ENCODE measurements at places on chromosomes 13 and 19.

DNA sequence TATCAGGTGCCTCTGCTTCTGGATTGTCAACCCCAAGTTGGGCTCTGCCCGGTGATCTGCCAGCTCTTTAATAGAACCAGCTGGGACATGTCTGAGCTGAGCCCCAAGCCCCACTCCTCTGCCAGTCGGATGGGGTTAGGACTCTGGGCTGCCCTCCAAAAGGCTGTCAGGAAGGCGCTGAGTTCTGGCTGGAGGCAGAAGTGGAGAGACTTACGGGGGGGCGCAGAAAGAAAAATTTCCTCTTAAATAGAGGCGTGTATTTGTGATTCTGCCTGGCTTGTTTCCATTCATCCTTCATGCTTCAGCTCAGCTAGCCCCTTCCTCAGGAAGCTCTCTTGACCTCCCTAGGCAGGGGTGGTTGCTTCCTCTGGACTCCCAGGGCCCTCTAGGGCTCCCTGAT is 985 bp upstream of the KCNK6 start:
- no peak for DNase-seq

GRCh38 chr19:1340681-1341469 is 42.8 kb upstream of the NDUFS7 start:
- DNase-seq: no peak

- DNase-seq: no peak
These were observed 1.2 kb downstream of the LONP1 start for GRCh38 chr19:5718579-5719273.

GRCh38 chr13:50128428-50128931 is 113.2 kb downstream of the KCNRG start:
- DNase-seq: no peak

DNA sequence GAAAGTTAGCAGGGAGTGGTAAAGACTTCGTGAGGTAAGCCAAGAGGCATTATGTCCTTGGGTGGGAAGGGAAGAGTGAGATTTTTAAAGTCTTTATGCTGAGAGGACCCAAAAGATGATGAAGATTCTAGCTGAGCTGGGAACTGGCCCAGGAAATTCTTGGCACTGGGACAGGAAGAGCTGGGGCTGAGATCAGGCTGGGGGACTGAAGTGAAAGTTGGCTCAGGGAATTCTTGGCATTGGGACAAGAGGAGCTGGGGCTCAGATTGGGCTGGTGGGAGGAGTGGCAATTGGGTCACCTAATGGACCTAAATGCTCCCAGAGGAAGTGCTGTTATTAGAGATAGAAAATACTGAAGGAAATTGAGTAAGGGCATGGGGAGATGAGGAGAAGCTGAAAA is 8.8 kb downstream of the SCEL start:
- DNase-seq: no peak

DNA sequence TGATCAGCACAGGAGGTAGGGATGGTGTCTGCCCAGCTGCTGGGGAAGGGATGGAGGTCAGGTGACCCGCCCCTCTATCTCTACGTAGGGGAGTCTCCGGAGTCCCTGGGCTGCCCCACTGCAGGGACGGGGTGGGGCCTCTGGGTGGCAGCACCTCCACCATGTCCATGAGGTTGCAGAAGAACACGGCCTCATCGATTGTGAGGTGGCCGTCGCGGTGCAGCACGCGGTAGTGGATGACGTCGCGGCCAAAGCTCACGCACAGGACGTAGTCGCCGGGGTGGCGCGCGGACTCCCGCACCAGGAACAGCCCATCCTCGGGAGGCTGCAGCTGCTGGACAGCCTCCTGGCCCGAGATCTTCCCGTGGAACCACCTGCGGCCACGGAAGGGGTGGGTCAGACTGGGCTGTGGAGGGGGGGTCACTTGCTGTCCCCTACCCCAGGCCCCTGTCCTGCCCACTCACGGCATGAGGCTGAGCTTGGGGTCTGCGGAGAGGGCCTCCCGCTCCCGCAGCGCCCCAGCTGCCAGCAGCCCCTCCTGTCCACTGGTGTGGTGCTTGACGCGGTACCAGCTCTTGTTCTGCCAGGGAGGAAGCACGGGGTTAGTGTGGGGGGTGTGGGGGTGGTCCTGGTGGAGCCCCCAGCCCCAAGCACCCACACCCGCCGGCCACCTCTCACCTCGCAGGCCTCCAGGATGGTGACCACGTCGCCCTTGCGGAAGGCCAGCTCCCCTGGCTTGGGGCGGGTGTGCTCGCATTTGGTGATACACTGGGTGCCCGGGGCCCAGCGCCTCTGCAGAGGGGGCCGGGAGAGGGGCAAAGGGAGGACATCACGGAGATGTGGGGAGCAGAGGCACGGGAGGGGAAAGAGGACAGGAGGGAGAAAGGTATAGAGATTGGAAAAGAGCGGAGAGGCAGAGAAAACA is 2.3 kb downstream of the MATK start:
- no peak for DNase-seq

GRCh38 chr13:98664510-98664909 is 87.6 kb upstream of the STK24 start:
- no peak for DNase-seq

GRCh38 chr19:401866-402511 is 7.0 kb downstream of the C2CD4C start:
- no peak for DNase-seq

DNA sequence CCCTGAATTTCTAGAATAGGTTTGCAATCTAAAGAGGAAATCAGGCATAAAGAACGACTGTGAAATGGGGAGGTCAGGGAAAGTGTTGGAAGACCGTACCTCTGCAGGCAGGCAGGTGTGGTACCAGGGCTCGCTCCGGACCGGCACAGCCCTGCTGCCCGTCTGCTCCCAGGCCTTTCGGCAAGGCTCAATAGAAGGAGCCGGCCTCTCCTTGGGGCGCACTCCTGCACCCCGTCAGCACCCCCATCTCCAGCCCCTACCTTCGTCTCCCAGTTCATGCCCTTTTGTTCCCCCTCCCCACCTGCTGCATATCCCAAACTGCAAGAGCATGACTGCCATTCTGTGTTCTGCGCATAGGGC is 139.8 kb upstream of the SOX1 start:
- no peak for DNase-seq

DNA sequence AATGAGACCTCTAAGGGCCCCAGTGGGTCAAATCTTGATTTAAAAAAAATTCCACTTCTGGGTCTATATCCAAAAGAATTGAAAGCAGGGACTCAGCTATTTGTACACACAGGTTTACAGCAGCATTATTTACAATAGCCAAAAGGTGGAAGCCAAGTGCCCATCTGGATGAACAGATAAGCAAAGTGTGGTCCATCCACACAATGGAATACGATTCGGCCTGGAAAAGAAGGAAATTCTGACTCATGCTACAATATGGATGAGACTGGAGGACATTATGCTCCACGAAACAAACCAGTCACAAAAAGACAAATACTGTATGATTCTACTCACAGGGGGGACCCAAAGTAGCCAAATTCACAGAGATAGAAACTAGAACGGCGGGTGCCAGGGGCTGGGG is 76.7 kb downstream of the CACNA1A start:
- no peak for DNase-seq

DNA sequence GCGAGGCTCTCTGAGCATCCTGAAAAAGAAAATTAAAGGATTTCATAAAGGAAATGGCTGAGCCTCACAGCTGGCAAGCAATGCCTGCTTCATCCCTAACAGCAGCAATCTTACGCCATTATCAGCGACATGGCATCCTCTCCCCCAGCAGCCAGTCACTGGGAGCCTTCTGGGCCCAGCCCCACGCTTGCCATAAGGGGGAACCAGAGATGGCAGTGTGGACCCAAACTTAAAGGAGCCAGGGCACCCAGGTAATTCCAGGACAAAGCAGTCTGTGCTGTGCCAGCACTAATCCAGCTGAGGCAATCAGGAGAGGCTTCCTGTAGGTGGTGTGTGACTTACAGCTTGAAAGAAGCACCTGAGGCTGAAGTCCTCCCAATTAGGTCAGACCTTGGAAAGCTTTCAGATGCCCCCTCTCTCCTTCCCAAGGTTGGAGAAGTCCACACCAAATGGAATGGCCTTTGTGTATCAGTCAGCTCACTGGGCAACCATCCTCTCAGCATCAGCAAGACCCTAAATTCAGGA is 10.3 kb downstream of the VSTM2B start:
- no peak for DNase-seq

DNA sequence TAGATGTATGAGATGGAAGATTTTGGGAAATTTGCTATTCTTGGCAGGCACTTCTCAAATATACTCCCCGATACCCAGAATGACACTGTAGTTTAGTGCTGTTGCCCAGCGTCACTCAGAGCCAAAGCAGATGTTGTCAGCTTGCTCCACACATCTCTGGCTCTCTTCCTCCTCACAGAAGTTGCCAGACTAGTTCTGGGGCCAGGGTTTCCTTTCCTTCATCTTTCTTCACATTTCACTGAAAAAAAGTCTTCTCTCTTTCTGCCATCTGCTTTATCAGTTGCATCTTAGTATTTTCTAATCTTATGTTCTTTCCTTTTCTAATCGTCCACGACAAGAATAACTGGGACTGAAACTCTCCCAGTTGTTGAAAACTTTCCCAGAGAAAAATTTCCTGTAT is 251.4 kb downstream of the RGCC start:
- no peak for DNase-seq

- DNase-seq: peak; percentile 56
These were observed 12.7 kb downstream of the NPAS1 start for GRCh38 chr19:47032171-47032811.

GRCh38 chr13:70534466-70534865 is 426.2 kb upstream of the KLHL1 start:
- no peak for DNase-seq

GRCh38 chr19:4081441-4082129 is 14.9 kb upstream of the ZBTB7A start:
- no peak for DNase-seq

DNA sequence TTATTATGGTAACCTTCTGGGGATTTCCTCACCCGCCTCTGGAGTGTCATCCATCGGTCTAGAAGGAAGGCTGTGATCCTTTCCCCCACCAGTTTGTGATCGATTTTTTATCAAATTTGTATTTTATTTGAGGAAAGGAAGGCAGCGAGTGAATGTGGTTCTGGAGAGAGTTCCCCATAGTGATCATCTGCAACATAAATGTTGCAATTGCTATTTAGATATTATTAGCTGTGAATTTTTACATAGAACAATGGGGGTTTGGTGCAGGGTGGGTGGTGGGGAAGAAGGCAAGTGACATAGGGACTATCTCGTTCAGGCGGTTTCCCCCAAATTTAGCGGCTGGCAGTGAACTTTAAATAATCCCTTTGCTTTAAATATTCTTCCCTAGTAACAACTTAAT is 1.2 kb downstream of the CDK8 start:
- DNase-seq: no peak

GRCh38 chr13:41614671-41615527 is 157.5 kb downstream of the RGCC start:
- DNase-seq: no peak

GRCh38 chr13:73832128-73832588 is 302.0 kb downstream of the KLF12 start:
- no peak for DNase-seq

GRCh38 chr19:13078897-13079541 is 23.6 kb downstream of the LYL1 start:
- no peak for DNase-seq

DNA sequence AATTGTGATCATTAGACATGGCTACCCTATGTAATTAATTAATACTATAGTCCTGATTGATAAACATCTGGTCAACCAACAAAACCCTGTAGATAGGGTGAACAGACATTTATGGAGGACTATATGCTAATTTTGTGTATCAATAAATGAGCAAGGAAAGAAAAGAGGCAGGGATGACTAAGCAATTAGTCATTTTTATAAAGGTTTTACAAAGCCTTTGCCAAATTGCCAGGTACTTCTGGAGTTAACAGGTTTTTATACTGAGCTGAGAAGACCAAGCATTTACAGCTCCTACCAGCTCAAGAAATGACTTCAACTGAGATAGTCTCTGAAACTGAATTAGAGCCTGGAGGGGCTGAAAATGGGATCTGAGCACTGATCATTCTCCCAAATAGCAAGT is 186.8 kb upstream of the PRR20A start:
- DNase-seq: no peak

DNA sequence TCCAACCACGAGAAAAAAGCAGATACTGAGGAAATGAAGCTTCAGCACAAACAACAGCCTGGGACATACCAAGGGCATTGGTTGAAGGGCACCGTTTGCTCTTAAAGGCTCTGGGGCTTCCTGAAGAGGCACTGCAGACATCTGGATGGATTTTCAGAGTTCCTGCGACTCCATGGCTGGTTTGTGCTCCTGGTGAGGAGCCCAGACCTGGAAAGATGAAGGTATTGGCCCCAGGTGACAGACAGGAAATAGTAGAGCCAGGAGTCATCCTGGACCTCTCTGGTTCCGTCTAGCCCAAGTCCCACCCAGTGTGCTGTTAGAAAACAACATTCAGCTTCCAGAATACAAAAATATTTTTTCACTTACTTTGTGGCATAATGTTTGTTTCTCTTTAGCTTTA is 6.3 kb downstream of the IL17D start:
- DNase-seq: no peak

- no peak for DNase-seq
These were observed 13.2 kb upstream of the EIF3G start for GRCh38 chr19:10132905-10133304.

- DNase-seq: no peak
These were observed 121.2 kb downstream of the ZNF737 start for GRCh38 chr19:20444202-20444885.

GRCh38 chr19:6952956-6953355 is 65.6 kb downstream of the ADGRE1 start:
- DNase-seq: no peak

- peak; percentile 74 for DNase-seq
These were observed 135.2 kb downstream of the TSHZ3 start for GRCh38 chr19:31214086-31214485.

DNA sequence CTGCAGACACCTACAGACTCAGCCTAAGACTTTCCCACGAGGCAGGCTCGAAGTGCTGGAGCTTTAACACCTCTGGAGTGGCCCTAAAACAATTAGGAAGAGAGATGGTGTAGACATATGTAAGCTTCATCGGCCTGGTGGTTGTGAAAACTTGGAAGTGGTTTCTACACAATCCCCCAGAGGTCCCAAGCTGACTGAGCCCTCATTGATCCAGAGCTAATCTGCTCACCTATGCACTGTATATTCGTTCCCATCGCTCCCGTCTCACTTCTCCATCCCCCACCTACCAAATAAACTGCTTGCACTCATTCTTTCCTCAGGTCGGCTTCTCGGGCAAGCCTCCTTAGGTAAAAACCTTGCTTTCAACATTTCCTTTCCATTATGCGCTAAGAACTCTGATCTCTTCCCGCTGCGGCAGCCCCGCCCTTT is 767 bp upstream of the ZNF793 start:
- no peak for DNase-seq

DNA sequence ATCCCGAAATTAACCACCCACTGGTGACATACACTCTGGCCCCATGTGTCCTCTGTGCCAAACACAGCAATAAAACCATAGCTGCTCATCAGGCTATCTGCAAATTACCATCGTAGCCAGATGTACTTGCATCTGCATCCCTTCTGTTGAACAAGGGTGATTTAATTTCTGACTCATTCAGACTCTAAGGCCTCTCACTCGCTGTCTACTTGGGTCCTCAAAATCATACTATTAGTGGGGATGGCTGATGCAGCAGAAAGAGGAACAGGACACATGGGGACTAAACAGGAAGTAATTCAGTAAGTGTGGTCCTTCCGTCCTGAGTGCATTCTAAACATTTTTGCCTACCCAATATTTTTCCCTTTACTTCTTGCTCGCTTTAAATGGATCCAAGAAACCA is 2275.0 kb upstream of the PCDH20 start:
- no peak for DNase-seq

GRCh38 chr19:10395003-10395402 is 8.3 kb downstream of the CDC37 start:
- no peak for DNase-seq

GRCh38 chr13:51998723-51999509 is 12.3 kb downstream of the ATP7B start:
- no peak for DNase-seq

All from effector CD4-positive, alpha-beta T cell (primary cell).